CD4-positive, alpha-beta T cell treated with Interleukin-4 for 4 hours (primary cell): ENCODE measurements at places on chromosomes 5 and 9.

DNA sequence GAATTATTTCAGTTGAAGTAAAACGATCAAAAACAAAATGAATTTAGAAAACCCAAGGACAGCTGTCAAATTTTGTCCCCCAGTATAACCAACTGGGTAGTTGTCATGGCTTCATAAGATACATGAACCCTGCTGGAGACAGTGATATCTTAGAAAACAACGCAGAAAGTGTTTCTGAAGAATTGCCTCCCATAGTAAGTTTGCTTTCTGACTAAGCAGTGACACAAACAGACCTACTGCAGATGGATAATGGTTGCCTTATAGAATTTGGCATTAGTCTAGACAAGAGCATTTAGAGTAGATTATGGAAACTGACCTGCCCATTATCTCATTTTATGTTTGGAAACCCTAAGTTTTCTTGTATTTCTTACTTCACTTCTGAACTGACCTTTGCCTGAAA, 187.7 kb upstream of the KCNN2 start:
- no peak for DNase-seq

- DNase-seq: no peak
These were observed 784.6 kb upstream of the NUDT12 start for GRCh38 chr5:104347119-104347708.

DNA sequence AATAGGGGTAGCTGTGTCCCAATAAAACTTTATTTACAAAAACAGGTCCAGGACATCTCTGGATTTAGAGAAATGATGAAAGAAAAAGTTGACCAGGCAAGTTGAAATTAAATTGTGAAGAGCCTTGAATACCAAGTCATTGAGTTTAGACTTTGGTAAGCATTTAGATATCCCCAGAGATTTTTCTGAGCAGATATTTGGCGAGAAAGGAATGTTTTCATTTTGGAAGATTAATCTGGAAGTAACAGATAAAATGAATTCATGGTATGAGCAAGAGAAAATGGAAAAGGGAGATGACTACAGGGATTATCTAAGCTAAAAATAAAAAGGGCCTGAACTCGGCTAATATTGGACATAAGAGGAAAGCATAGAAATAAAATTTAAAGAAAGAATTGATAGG, 157.6 kb downstream of the ACTL7B start:
- no peak for DNase-seq

GRCh38 chr5:1448511-1449011, 3.3 kb upstream of the SLC6A3 start:
- peak; percentile 15 for DNase-seq

DNA sequence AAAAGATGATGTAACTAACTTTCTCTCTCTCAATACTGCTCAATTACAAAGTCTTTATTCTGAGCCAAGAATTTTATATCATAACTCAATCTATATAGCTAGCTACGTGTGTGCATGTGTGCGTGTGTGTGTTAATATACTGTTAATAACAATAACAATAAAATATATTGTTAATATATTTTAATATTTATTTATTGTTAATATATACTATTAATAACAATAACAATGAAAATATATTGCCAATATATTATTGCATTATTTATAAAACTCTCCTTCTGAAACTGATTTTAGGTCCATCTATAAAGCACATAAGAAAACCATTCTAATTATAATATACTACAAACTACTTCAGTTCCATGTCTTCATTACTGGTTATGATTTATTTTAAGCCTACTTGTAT, 60.6 kb downstream of the RASEF start:
- DNase-seq: no peak

- DNase-seq: no peak
These were observed 21.9 kb upstream of the SEC16A start for GRCh38 chr9:136504512-136505348.

GRCh38 chr5:106408141-106408540, 1262.6 kb downstream of the EFNA5 start:
- DNase-seq: no peak

- no peak for DNase-seq
These were observed 12.4 kb downstream of the PCDH12 start for GRCh38 chr5:141945511-141946051.

- no peak for DNase-seq
These were observed 628.2 kb upstream of the KLF4 start for GRCh38 chr9:108117795-108118194.

DNA sequence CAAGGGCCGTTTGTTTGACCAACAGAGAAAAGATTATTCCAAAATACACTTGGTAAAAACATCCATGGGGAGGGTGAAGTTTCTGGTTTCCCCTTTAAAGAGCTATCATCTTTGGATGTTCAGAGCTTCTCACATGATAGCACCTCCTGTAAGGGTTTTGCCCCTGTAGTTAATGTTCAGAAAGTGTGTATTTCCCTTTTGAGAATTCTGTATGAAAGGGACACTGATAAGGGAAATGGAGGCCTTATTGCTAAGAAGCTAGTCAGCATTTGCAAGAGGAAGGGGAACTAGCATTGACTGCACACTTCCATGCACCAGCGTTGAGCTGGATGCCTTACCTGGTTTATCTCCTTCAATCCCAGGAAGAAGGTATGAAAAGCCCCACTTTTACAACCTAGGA, 31.5 kb upstream of the C5orf58 start:
- DNase-seq: no peak

GRCh38 chr5:73126381-73126780, 6.0 kb downstream of the TMEM171 start:
- DNase-seq: no peak

- peak; percentile 18 for DNase-seq
These were observed 18.0 kb upstream of the JADE2 start for GRCh38 chr5:134507452-134507851.

DNA sequence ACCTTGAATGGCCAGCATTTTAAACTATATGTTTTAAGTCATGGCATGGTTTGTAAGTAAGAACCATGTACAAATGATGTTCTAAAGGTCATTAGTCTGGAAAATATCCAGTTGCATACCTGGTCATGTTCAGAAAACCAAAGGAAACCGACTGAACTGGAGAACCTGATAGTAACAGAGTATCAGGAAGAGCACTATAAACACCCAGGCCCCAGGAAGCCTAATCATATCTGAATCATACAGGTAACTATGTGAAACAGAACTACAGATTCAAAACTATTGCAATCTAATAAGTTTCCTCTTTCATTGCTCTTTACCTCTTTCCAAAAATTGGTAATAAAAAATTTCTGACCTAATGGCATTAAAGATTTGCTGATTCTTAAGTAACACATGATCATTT, 500.3 kb downstream of the ARHGEF28 start:
- DNase-seq: no peak

- no peak for DNase-seq
These were observed 14.1 kb downstream of the TDRD7 start for GRCh38 chr9:97425973-97426336.

- DNase-seq: peak; percentile 84
These were observed 1.1 kb upstream of the MAT2B start for GRCh38 chr5:163504079-163504931.

DNA sequence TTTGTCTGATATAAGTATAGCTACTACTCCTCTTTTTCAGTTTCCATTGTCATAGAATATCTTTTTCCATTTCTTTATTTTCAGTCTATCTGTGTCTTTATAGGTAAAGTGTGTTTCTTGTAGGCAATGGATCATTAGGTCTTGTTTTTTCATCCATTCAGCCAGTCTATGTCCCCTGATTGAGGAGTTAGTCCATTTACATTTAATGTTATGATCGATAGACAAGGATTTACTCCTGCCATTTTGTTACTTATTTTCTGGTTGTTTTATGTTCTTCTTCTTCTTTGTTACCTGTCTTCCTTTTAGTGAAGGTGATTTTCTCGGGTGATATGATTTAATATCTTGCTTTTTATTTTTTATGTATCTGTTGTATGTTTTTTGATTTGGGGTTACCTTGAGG, 169.0 kb downstream of the BARX1 start:
- DNase-seq: no peak

DNA sequence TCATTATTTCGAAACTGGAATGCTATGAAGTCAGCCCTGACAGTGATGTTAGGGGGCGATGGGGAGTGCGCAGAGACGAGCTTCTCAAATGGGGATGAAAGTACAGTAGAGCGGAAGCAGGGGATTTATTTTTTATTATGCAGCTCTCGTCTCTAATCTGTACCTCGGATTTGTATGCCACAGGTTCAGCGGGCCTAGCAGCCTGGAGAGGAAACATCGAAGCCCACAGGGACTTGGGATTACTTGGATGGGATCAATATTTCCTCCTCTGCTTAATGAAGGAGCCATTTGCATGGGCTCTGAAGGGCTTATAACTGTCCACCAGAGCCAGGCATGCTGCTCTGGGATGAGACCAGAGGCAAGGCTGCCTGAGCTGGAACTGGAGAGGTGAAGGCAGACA, 133.5 kb upstream of the RAPGEF1 start:
- DNase-seq: no peak

DNA sequence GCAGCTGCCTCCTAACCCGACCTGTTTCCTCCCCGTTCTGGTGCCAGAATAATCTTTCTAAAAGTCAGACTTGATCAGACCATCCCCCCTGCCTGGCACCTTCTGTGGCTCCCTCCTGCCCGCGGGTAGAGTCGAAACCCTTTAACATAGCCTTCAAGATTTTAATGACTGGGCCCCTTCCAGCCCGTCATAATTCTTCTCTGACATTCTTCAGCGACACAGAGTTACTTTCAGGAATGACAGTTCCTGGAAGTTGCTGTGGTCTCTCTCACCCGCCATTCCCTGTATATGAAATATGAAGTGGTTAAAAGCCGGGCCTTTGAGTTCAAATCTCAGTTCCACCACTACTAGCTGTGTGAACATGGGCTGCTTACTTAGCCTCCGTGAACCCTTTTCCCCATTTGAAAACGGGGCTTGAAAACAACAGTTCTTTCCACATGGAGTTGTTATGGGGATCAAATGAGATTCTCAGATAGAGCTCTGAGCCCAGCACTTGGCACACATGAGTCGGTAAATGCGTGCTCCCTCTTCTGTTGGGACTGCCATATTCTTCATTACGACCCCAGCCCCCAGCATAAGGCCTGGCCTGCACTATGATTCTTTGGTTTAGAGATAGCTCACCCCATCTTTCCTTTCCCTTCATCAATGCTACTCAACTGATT, 737 bp downstream of the NANS start:
- no peak for DNase-seq

- DNase-seq: peak; percentile 97
These were observed 20.6 kb downstream of the TPPP start for GRCh38 chr5:672329-673160.

GRCh38 chr5:95725071-95725820, 5.9 kb upstream of the RHOBTB3 start:
- no peak for DNase-seq

GRCh38 chr9:129597355-129598088, 23.4 kb downstream of the C9orf50 start:
- DNase-seq: no peak

- DNase-seq: no peak
These were observed 52.5 kb upstream of the PRLR start for GRCh38 chr5:35282810-35283209.

DNA sequence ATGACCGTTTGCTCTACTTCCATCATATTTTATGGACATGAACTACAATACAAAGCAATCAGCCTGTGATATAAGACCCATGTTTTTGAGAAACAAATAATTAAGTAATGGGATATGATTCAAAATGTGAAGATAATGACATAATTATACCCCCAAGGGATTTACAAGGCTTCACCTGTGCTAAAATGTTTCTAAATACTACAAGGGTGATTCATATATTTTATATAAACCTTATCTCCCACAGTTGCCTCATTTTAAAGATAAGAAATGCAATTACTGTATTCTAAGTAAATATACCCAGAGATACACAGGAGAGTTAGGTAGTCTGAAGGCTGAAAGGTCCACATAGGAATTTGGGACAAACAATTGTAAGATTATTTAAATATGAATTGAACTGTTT, 662.0 kb upstream of the CHD1 start:
- no peak for DNase-seq

DNA sequence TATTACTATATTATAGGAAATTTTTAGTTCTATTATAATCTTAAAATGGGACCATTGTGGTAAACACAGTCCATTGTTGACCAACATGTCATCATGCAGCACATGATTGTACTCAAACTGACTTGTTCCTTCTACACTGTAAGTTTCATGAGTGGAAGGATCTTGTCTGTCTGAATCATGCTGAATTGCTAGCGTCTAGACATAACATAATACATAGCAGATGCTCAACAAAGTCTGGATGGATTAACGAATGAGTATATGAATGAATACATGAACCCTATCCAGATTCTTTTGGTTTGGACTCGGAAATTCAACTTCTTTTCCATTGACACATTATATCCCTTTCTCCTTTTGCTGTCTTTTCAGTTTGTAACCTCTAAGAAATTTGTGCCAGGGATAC, 429.2 kb upstream of the SGCD start:
- DNase-seq: no peak

DNA sequence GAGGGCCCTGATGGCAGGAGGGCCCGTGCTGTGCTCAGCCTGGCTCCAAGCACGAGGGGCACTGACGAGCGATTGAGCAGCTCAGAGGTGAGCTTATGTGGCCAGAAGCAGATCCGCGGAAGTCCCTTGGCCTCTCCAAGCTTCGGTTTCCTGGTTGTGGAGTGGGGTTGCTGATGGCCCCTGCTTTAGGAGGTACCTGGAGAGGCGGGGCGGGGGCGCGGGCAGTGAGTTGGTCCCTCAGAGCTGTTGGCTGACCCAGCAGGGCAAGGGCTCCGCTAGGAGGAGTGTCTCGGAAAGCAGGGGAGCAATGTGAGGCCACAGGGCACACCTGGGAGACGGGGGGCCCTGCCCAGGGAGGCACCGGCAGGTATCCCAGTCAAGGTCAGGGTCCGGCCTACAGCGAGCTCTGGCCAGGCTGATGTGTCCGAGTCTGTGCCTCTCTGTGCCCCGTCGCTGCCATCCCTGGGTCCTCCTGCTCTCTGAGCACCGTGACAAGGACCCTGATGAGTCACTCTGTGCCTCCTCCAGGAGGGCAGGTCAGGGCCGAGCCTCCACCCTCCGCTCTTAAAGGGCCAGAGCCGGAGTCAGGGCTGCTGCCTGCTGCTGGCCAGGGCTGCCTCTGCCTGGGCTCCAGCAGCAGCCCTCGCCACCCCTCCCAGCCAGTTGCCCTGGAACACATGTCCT, 14.8 kb downstream of the NCS1 start:
- DNase-seq: no peak
